Neural crest cell (in vitro differentiated cells): ENCODE measurements at places on chromosomes 1 and 21. TPM values are rescaled to one million over a fixed set of nuclear protein-coding genes. Genes with fewer than 3 reads are reported as not detected.

The LYPD8 gene
- total RNA-seq, result not detected in 2 replicates

The SOX13 gene
- 60.9 and 64.4 TPM in 2 replicates for total RNA-seq

The SH2D1B gene
- total RNA-seq, result not detected in 2 replicates

The ZNF695 gene
- 21.4 and 21.8 TPM in 2 replicates for total RNA-seq

The SFPQ gene
- total RNA-seq, result 644 and 666 TPM in 2 replicates

The OR10J1 gene
- not detected in 2 replicates for total RNA-seq

The MANEAL gene
- total RNA-seq, result 16.0 and 17.6 TPM in 2 replicates

The PRRX1 gene
- total RNA-seq, result 4.1 and 4.6 TPM in 2 replicates

The DPT gene
- total RNA-seq, result not detected in 2 replicates

The MX1 gene
- total RNA-seq, result 2.4 and 3.3 TPM in 2 replicates

The ARTN gene
- total RNA-seq, result 0.89 and 1.0 TPM in 2 replicates

The RGSL1 gene
- total RNA-seq, result not detected in 2 replicates

The CD48 gene
- not detected in 2 replicates for total RNA-seq

The F5 gene
- not detected in 2 replicates for total RNA-seq

The FMN2 gene
- total RNA-seq, result 13.2 and 16.6 TPM in 2 replicates
